ENCODE measurements at places on chromosomes 6 and 20.

GRCh38 chr20:38779247-38780097 lies 26.0 kb upstream of the PPP1R16B start:
- DNase-seq, result no peak

GRCh38 chr20:63836458-63837344 lies 5.6 kb upstream of the ZBTB46 start:
- no peak for DNase-seq

DNA sequence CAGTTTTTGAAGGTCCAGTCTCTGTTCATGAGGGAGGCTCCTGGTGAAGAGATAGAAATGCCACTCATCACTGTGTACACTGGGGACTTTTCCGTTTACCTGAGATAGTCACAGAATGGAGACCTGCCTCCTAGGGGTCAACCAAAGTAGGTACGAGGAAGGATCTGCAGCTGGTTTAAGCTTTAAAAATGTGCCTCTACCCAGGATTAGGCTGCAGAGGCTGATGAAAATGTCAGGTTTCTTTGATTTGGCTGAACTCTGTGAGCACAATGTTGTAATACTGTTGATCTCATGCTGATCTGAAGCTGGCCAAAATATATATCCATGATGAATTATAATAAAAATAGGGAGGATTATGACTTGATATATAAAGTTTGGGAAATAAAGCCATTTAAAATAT lies 182.7 kb downstream of the ADAT2 start:
- no peak for DNase-seq

GRCh38 chr6:169487579-169488436 lies 214.0 kb downstream of the WDR27 start:
- no peak for DNase-seq

DNA sequence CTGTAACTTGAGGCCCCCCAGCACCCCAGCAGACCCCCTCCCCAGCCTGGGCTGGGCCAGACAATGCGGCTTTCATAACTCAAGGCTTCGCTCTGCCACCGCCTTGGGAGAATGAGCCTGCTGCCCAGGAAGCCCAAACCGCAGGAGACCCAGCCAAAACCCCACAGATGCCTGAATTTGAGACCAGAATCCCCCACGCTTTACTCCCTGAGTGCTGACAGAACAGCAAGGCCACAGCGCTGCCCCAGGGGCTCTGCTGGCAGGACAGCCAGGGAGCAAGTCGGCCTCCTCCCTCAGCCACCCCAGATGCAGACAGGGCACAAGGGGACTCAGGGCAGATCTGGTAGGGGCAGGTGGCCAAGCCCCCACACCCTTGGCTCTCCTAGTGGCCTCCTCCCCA lies 2.2 kb downstream of the MDFI start:
- no peak for DNase-seq

DNA sequence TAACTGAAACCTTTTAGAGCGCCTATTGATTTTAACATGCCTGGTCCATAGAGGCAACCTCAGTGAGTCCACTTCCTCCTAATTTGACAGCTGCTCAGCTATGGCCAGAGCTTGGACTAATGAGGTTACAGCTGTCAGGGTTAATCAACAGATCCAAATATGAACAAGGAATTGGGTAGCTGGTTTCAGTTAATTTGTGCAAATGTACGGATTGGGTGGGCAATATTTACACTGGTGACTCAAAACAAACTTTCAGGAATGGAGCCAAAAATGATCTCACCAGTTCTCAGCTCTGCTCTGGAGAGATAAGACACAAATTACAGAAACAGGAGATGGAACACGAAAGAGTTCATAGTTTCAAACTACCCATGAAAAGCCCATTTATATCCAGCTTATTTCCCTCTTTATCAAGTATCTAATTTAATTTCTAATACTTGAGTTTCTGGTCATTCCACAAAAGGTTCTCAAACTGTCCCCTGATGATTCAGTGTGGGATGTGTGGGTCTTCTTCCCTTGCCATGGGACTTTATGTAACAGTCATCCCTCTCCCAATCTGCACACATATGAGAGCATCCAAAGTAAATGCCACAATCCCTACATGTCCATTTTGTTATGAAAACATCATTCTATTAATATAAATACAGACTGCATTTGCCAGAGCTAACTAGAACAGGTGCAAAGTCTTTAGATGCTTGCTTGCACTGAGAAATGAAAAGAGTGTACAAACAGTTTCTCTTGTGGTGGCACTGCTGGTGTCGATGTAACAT lies 149.9 kb downstream of the RPS12 start:
- DNase-seq, result no peak

DNA sequence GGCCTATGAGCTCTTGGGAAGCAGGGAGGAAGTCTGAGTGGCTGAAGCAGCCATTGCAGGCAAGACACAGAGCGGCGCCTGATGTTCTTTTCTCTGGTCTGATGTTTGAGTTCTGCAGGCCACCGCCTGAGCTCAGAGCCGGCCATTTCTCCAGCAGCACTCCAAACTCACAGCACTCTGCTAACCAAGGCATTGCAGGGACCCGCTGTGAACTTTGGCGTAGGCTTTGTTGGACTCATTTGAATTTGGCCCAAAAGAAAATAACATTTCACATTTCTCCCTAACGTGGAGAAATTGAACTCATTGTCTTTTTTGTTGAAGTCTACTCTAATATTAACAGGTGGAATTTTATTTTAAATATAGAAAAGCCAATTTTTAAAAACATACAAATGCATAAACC lies 336.1 kb downstream of the FARS2 start:
- no peak for DNase-seq

DNA sequence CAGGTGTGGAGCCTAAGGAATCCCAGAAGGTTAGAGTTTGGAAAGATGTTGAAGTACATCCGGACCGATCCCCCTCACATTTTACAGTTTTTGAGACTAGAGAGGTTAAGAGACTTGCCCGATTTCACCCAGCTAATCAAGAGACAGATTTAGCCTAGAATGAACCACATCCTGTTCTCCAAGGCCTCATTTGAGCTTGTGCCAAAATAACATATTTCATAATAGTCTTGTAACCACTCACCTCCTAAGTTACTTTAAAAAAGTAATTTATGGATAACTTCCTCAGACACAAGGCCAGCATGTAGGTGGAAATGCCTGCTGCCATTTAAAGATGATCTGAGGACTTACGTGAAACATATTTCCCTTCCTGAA lies 39.8 kb upstream of the ARHGAP18 start:
- peak; percentile 6 for DNase-seq

GRCh38 chr20:25303292-25304024 lies 55.6 kb downstream of the PYGB start:
- no peak for DNase-seq

GRCh38 chr6:26194816-26195375 lies 107.7 kb downstream of the HFE start:
- DNase-seq, result no peak

DNA sequence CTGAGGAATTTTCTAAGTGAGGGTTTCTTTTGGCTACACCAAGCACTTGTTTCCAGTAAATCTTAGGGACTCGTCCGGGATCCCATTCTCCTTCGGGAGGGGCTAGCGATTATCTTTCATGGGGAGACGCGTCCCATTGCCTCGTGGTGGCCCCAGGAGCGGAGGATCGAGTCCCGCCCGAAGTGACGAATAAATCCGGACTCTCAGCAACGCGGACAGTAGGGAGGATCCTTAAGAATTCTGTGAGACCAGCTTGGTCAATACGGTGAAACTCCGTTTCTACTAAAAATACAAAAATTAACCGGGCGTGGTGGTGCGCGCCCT lies 69.1 kb upstream of the PRSS16 start:
- DNase-seq, result no peak

DNA sequence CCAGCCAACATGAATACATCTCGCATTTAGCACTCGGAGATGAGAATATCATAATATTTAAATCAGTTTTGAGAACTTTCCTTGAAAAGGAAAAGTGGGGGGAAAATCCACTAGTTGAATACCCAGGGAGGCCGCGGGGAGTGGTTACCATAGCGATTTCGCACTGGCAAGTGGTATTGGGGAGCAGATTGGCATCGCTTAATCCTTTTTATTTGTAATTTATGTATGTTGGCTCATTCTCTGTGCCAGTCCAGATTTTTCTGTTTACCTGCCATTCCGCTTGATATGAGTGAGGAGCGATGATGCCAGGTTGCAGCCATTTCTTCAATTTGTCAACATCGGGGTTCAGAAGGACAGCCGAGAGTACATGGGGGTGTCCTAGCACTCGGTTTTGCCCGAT lies 291.8 kb downstream of the ZNF217 start:
- no peak for DNase-seq

GRCh38 chr6:132592855-132593254 lies 3.3 kb upstream of the TAAR5 start:
- DNase-seq, result no peak

DNA sequence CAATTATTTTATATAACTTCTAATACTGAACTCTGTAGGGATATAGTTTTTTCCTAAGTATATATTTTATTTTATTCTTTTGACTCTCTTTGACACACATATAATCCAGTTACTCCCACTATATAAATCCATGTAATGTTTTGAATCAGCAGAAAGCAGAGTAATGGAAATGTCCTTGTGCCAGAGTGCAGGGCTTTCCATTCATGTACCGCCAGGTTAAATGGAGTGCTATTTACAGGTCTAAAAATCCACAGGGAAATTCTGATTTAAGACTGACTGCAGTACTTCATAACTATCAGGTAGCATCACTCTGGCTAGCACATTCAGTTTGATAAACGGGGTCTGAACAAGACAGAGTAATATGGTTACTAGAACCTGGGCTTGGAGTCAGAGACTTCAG lies 626.8 kb downstream of the COL12A1 start:
- DNase-seq, result no peak

DNA sequence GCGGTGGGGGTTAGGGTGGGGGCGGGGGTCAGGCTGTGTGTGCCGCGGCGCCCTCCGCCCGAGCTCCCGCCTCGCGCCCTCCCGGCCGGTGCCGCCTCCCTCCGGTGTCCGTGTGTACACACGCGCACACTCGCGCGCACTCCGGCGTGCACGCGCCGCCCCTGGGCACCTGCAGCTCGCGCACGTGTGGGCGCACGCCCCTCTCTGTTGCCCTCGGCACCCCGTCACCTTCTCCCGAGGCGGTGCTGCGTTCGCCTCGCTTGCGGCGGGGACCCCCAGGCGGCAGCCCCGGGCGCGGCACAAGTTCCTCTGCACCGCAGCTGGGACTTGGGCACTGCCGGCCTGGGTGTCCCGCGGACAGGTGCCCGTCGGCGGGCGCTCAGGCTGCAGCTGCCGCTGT lies 525 bp downstream of the MACROD2 start:
- DNase-seq, result no peak

DNA sequence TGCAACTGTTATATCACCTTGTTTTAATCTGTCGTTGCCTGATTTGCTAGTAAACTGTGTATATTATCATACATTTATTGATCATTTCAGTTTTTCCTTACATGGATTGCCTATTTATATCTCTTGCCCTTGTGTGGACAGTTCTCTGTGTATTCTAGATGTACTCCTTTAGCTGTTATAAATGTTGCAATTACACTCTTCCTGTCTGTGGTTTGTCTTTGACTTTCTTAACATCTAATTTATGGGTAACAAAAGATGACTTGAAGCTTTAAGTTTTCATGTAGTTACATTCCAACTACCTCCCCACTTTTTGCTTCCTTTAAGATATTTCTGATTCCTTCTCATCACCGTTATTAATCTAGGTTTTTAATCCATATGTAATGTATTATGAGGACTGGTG lies 22.6 kb downstream of the PLCB1 start:
- no peak for DNase-seq

DNA sequence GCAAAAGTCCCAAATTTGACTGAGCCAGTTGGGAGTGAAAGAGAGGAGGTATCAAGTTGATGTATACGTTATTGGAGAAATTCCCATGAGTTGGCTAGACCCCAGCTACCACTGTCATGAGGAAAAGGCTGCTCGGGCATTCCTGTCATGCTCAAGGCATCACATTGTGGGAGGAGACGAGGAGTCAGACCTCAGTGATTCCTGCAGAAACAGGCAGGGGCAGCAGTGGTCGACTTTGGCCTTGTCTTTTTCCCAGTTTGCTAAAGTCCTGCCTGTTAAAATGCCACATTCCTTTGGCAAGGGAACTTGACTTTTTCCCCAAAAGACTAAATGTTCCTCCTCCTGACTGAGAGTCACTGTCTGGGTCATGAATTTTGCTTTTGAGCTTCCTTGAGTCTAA lies 295.5 kb upstream of the HS3ST5 start:
- DNase-seq, result no peak

DNA sequence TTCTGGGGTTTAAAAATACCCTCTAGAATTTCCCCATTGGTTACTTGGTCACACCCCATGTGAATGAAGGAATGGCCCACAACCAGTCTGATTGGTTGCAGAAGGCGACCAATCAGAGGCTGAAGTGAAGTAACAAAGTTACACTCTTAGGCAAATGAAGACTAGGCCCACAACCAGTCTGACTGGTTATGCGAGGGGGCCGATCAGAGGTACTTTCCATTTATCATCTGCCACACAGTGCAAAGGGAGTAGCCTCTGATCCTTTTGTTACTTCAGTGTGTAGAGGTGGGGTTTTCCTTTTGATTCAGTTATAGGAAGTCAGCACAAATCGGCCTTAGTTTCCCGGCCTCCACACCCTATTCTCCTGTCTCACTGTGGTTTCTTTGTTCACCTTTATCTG lies 61.2 kb upstream of the SGK1 start:
- DNase-seq, result no peak

DNA sequence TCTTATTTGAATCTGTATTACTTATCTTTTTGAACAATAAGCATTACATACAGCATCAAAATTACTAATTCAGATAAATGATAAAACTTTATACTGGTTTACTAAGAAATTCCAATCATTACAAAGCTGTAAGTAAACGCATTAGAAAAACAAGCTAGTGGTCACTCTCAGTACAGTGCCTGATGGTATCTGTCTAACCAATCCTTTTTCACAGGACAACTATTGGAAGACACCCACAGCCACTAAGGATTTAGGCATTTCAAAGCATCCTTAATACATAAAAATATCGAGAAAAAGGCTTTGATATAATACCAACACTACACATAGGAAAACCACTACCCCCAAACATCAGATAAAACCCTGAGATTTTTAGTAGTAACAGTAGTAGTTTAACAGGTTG lies 2.6 kb downstream of the CD164 start:
- DNase-seq, result no peak

GRCh38 chr6:52570291-52570700 lies 6.6 kb downstream of the TRAM2 start:
- no peak for DNase-seq

DNA sequence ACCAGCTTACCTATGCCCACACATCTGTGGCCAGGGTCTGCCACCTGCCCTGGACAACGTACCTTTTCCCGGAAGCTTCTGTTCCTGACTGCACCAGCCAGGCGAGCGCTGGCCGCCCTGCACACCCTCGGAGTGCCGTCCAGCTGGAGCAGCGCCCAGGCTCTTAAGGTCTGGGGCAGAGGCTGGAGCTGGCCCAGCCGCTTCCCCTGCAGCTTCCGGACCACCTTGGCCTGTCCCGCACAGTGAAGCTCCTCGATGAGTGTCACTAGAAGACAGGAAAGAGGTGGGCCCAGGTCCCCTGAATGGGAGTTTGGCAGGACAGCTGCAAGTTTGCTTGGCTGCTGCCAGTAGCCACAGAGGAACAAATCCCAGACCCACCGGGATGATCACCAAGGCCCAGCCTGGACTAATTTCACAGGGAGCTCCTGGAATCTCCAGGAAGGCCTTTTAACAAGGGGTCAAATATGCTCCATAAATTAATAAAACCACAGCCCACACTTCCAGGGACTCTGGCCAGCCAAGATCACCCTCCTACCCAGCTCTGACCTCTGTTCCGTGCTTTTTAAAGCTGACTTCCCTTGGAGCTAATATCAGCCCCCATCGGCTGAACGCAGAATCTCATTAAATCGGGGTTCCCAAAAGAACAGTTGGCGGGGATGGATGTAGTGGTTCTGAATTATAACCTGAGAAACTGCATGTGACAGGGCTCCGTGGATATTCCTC lies 82.3 kb downstream of the PTPN1 start:
- DNase-seq, result no peak

Measured in GM12892 (cell line).